Breast epithelium (tissue), 4 donors: ENCODE measurements at places on chromosomes 4 and X. TPM values are rescaled to one million over a fixed set of nuclear protein-coding genes. Genes with fewer than 3 reads are reported as not detected.

Gene MFSD8
- 37.7 TPM for total RNA-seq

Gene CT45A10
- total RNA-seq = not detected

Gene QRFPR
- total RNA-seq = 0.66 TPM

Gene SERTM2
- 1.6 TPM for total RNA-seq

Gene EDNRA
- total RNA-seq = 2.6 TPM

Gene PPEF2
- total RNA-seq = 0.15 TPM

Gene COX7B
- total RNA-seq = 261 TPM

GRCh38 chr4:25028851-25029250, 1.9 kb downstream of the LGI2 start:
- no peaks in the 10 kb centered on the region for H3K4me1 ChIP-seq
- H3K27ac ChIP-seq = no peak overlapping the region
- H3K27me3 ChIP-seq = peaks cover 20% of the 10 kb centered on the region
- no peaks in the 10 kb centered on the region for H3K36me3 ChIP-seq
- DNase-seq = no peak

GRCh38 chrX:15744181-15744867, 6.3 kb downstream of the CA5B start:
- no peak overlapping the region for H3K4me3 ChIP-seq
- H3K27ac ChIP-seq = no peak overlapping the region
- no peaks in the 10 kb centered on the region for H3K36me3 ChIP-seq

GRCh38 chrX:133085785-133086184, 11.1 kb downstream of the USP26 start:
- no peaks in the 10 kb centered on the region for H3K4me1 ChIP-seq
- no peaks in the 10 kb centered on the region for H3K27me3 ChIP-seq
- DNase-seq = no peak
- no peak overlapping the region for H3K27ac ChIP-seq
- H3K36me3 ChIP-seq = no peaks in the 10 kb centered on the region

DNA sequence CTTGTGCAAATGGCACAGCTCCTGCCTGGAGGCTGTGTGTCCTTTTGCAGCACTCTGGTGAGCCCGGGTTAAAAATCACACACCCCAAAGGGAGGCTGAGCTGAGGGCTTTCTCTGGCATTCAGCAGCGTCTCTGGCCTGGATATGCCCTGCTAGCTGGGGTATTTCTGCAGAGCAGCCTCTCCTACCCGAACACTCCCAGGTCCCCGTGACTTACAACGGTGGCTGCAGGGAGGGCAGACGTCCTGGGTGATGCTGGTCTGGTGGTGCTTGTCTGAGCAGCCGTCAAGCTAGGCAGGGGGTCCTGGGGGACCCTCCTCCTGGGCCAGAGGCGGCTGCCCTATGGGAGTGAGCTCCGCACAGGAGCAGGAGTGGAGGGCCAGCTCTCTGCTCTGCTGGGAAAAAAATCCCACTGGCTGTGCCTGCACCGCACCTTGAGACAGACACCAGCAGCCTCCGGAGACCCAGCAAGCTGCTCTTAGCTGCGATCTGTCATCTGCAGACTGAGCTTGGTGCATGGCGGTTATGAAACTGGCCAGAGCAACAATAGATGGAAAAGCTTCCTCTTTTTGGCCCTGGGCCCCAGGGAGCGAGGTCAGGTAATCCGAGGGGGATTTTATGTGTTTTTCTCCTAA, 41.3 kb upstream of the ASMTL start:
- DNase-seq = no peak
- no peaks in the 10 kb centered on the region for H3K27me3 ChIP-seq
- H3K4me1 ChIP-seq = no peaks in the 10 kb centered on the region
- no peak overlapping the region for H3K27ac ChIP-seq
- H3K36me3 ChIP-seq = no peaks in the 10 kb centered on the region

GRCh38 chr4:49032440-49033161, 46.5 kb downstream of the CWH43 start:
- H3K36me3 ChIP-seq = no peaks in the 10 kb centered on the region
- no peaks in the 10 kb centered on the region for H3K4me1 ChIP-seq
- no peak for DNase-seq
- H3K4me3 ChIP-seq = no peak overlapping the region

DNA sequence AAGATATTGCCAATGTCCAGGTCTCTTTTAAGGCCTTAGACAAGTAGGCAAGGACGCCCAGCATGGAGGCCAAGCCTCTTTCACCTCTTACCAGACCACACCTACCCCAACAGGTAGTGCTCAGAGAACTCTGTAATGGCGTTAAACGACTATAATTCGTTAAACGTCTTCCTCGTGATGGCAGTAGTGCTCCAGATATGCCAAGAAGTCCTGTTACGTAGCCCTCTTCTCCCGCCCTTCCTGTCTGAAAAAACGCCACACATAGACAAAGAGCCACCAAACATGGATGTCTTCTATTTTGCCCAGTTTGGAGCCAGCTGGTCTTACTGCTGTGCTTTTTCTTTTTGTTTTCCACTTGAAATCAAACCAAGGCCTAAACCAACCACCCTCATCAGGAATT, 190.7 kb downstream of the OR13H1 start:
- H3K4me1 ChIP-seq = no peaks in the 10 kb centered on the region
- H3K4me3 ChIP-seq = peak overlapping the region; percentile 36
- DNase-seq = no peak

DNA sequence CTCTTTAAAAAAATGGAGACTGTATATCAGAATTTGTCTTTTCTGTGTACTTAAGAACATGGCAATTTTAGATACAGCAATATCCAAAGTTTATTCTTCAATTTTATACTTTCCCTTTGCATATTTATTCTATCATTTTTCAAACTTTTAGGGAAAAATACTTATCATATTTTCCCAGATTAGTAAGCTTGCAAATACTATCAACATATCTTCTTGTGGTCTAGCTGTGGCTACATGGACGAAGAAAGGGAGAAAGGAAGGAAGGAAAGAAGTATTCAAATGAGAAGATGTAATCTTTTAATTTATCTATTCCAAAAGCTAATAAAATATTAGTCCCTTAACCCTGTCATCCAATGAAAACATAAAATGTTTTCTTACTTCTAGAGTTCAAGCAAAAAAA, 797.8 kb upstream of the GALNTL6 start:
- H3K36me3 ChIP-seq = peaks cover 5% of the 10 kb centered on the region
- H3K27me3 ChIP-seq = no peaks in the 10 kb centered on the region
- H3K4me3 ChIP-seq = no peak overlapping the region
- no peaks in the 10 kb centered on the region for H3K4me1 ChIP-seq
- no peak for DNase-seq
- no peak overlapping the region for H3K27ac ChIP-seq

- DNase-seq = no peak
- H3K27me3 ChIP-seq = no peaks in the 10 kb centered on the region
- H3K36me3 ChIP-seq = no peaks in the 10 kb centered on the region
- H3K4me1 ChIP-seq = no peaks in the 10 kb centered on the region
- H3K27ac ChIP-seq = no peak overlapping the region
Observed at GRCh38 chr4:47954677-47955076, 40.3 kb upstream of the NFXL1 start.

DNA sequence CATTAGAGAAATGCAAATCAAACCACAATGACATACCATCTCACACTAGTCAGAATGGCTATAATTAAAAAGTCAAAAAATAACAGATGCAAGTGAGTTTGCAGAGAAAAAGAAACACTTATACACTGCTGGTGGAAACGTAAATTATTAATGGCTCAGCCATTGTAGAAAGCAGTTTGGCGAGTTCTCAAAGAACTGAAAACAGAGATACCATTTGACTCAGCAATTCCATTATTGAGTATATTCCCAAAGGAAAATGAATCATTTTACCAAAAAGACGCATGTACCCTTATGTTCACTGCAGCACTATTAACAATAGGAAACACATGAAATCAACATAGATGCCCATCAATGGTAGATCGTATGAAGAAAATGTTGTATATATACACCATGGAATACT, 75.0 kb downstream of the NAA11 start:
- no peaks in the 10 kb centered on the region for H3K27me3 ChIP-seq
- no peak overlapping the region for H3K27ac ChIP-seq
- H3K4me3 ChIP-seq = no peak overlapping the region
- no peaks in the 10 kb centered on the region for H3K4me1 ChIP-seq
- no peak for DNase-seq
